NCI-H187 (cell line): ENCODE measurements at places on chromosomes 13 and 19.

GRCh38 chr13:97431171-97431764 lies 2.7 kb upstream of the RAP2A start:
- no peak for DNase-seq

DNA sequence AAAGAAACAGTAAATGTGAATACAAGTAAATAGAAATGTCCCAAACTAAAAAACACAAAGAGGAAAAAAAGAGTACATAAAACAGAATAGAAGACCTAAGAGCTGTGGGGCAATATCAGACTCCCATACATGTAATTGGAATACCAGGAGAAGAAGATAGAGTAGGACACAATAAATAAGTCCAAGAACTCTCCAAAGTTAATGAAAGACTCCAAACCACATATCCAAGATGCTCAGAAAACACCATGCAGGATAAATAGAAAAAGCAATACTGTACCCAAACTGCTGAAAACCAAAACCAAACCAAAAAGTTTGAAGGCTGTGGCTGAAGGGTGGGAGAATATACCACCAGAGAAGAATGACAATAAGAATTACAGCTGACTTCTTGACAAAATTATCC lies 18.3 kb downstream of the THSD1 start:
- DNase-seq = no peak

DNA sequence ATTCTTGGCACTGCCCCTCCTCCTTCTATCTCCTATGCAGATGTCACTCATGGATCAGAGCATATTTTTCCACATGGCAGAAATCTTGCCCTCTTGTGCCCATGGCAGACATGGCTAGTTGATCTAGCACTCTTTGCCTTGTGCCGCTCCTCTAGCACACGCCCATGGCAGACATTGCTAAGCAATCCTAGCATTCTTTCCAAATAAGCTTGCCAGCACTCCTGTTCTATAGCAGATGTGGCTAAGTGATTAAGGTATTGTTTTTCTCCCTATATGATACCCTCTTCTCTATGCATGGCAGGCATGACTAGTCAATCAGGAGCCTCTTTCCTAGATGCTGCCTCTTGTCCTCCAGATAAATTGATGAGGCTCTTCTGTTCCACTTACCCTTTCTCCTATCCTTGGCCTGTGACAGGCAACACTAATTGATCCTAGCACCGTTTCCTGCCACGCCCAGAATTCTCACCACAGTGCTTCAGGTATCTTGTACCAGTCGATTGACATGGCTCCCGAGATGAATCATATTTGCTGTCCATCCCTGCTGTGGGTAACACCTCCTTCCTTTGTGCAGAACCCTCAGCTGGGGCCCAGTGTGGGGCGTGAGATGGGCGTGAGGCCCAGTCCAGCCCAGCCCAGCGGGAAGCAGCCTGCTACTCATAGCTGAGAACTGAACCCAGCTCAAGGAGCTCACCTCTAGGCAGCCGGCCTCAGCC lies 26.9 kb downstream of the TMED1 start:
- DNase-seq = no peak

GRCh38 chr19:44236384-44236783 lies 23.3 kb upstream of the ZNF233 start:
- no peak for DNase-seq
